A549 treated with RU486 at 1 μM for 4 hours (cell line): ENCODE measurements at places on chromosomes 7 and 10. TPM values are rescaled to one million over a fixed set of nuclear protein-coding genes. Genes with fewer than 3 reads are reported as not detected.

Gene CYP3A7
- total RNA-seq = not detected in 5 replicates

Gene ARF5
- 156 to 204 TPM (median 163 TPM) in 5 replicates for total RNA-seq

Gene TCF7L2
- 17.2 to 23.1 TPM (median 21.4 TPM) in 5 replicates for total RNA-seq

Gene ANXA8
- total RNA-seq = 25.9 to 36.6 TPM (median 29.7 TPM) in 5 replicates

Gene GPR22
- not detected in 5 replicates for total RNA-seq

Gene NEURL1
- total RNA-seq = 0.18 to 0.83 TPM (median 0.35 TPM) in 5 replicates
